NCI-H1092 (cell line): ENCODE measurements at places on chromosomes 16 and 17.

- no peak for DNase-seq
Measured at GRCh38 chr16:51621610-51622009, 470.5 kb upstream of the SALL1 start.

- DNase-seq, result no peak
Measured at GRCh38 chr17:80704381-80704819, 159.8 kb downstream of the RPTOR start.

GRCh38 chr17:71987634-71988033 lies 133.2 kb upstream of the SOX9 start:
- DNase-seq, result no peak

GRCh38 chr16:55494994-55495421 lies 13.9 kb upstream of the LPCAT2 start:
- no peak for DNase-seq

DNA sequence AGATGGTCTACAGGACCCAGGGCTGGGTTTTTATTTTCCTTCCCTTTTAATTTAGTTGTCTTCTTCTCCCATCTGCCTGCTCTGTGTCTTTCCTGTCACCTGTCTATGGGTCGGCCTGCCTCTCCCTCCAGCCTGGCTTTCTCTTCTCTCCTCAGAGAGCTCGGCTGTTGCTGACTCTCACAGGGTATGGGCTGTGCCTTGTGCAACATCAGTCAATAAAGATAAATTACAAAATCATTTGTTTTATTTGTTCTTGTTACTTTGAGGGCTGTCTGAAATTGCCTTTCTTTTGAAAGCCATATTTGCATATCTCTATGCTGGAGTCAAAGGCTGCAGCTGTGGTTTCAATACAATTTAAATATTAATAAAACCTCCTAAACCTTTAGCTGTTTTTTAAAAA lies 15.6 kb downstream of the RND2 start:
- DNase-seq, result no peak

- no peak for DNase-seq
Measured at GRCh38 chr17:27846042-27846655, 45.8 kb upstream of the NOS2 start.

DNA sequence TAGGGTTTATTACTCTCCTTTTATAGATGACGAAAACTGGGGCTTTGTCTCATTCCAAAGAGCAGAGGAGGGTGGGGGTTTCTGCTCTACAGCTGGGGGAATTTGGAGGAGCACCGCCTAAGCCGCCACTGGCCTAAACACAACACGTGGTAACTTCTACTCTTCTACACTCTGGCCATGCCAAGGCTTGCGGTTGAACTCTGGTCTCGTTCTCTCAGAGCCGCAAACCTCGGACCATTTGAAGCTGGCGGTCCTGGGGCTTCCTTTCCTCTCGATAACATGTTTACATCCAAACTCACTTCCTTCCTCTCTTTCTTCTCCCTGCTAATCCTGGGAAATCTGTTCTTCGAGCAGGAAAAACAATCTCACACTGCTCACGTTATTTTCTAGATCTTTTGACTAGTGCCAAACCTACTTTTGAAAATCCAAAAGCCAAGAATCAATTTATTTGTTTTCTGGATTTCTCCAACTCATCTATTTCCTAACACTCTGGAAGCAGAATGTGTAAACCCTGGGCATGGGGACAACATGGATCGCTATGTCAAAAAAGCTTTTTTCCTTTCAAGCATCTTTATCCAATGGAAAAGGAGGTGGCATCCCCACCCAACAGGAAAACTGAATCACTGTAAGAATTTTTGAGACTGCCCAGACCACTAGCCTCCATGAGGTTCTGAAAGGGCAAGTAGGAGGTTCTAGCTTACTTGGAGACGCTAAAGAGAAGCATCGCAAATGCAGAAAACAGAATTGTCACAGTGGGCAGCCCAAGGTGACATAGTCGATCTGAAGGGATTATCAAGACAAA lies 13.6 kb upstream of the EEF2K start:
- DNase-seq, result peak; percentile 23

- DNase-seq, result no peak
Measured at GRCh38 chr17:82690786-82691489, 7.6 kb downstream of the RAB40B start.

- no peak for DNase-seq
Measured at GRCh38 chr17:58303971-58304749, 23.4 kb upstream of the MPO start.

DNA sequence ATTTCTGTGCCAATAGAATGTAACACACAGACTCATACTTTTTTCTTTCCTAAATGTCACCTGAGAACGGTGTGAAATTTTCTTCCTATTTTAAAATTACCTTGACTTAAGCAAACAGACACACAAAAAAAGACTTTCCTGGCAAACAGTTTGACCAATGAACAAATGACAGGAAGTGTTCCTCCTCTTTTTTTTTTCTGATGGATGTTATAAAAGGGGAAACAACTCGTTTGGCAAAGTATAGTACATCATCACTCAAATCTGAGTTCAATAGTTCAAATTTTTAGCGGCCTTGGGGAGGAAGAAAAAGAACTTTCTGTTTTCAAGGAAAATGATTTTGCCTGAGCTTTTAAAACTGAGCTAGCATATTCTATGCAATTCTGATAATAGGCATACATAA lies 19.8 kb downstream of the HS3ST3A1 start:
- no peak for DNase-seq

GRCh38 chr17:41781404-41782110 lies 5.0 kb downstream of the JUP start:
- no peak for DNase-seq

DNA sequence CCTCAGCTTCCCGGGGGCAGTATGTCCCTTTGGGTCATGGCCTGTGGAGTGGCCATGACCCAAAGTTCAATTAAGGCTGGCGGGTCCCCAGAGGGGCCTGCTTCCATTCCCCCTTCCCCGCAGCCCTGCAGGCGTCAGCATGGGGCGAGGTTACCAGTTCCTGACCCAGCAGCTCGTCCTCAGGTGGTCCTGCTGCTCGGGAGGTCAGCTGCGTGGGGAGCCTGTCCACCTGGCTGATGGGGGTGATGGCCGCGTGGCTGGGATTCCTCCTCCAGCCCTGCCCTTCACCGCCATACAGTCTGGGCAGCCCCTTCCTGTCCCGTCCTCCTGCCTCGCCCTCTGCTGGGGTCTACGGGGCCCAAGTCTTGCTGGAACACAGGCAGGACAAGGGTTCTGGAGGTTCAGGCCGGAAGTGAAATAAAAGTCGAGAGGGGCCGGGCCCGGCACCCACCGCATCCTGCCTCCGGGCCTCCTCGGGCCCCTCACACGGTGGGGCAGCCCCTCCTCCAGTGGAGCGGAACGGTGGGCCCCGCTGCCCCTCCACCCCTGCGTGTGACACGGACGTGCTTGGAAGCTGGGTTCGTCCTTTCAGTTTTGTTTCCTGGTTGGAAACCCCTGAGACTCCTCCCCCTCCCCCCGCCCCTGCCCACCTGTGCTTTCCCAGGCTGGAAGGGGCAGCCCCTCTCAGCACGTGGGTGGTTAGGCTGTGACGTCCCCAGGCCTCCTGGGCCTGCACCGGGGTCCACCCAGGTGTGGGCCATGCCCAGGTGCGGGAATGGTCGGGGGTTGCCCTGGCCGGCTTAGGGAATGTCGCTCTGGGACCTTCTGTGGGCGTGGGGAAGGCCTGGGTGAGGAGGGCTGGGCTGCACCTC lies 6.8 kb downstream of the UBALD2 start:
- no peak for DNase-seq

DNA sequence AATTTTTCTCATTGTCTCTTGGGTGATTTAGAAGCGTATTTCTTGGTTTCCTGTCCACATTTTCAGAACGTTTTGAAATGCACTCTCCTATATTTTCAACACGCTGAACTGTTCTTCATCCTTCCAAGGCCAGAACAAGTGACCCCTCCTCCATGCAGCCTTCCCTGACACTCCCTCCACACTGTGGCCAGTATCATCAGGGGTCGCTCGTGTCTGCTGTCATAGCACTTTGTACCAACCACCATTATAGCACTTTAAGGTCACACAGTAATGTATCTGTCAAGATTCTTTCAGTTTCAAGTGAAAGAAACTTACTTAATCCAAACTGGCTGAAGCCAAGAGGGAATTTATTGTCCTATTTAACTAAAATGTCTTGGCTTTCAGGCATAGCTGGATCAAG lies 17.5 kb upstream of the IL21R start:
- no peak for DNase-seq

- no peak for DNase-seq
Measured at GRCh38 chr16:81094771-81095251, 1.4 kb downstream of the GCSH start.

- DNase-seq, result no peak
Measured at GRCh38 chr16:87457061-87457611, 35.7 kb downstream of the ZCCHC14 start.

- DNase-seq, result no peak
Measured at GRCh38 chr16:47069841-47070584, 73.7 kb downstream of the NETO2 start.

DNA sequence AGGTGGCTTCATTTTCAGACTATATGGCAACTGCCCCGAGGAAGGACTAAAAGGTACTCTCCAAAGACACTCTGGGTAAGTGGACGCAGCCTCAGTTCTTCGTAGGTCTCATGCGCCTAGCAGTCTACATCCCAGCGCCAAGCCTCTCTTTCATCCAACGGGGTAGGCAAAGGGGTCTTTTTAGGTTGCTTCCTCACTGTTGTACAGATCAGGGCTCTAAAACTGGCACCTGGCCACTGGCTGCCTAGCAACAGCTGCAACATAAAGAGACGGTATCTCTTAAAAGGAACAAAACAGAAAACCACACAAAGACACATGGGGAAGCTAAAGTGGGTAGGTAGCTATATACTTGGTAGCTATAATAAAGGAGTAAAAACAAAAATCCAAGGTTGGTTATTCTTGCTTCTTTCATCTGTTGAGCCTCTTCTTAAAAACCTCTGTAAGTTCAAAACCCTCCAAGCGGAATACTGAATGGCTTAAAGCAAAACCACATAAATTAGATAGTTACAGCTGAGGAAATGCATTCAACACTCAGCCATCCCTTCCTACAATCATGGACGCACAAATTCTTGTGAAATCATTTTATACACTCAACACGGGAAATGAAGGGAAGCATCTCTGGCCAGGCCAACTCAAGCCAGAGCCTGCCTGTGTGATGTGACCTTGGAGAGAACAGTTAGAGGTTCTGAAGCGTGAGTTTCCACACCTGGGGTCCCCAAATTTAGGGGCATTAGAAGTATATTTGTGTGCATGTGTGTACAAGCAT lies 22.7 kb downstream of the CYTH1 start:
- peak; percentile 81 for DNase-seq

DNA sequence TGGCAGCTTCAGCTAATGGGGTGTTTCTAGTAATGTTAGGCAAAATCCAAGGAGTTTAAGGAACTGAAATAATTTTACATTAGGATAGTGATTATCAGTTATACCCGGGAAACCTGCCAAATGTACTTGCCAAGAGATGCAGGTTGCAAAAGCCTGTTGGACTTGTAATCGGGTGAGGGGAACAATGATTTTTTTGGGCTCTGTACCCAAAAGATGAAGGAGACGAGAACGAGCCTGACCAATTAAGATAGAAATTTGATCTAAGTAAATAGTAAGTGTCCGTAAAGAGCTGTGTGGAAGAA lies 56.3 kb upstream of the ARL4D start:
- DNase-seq, result no peak

DNA sequence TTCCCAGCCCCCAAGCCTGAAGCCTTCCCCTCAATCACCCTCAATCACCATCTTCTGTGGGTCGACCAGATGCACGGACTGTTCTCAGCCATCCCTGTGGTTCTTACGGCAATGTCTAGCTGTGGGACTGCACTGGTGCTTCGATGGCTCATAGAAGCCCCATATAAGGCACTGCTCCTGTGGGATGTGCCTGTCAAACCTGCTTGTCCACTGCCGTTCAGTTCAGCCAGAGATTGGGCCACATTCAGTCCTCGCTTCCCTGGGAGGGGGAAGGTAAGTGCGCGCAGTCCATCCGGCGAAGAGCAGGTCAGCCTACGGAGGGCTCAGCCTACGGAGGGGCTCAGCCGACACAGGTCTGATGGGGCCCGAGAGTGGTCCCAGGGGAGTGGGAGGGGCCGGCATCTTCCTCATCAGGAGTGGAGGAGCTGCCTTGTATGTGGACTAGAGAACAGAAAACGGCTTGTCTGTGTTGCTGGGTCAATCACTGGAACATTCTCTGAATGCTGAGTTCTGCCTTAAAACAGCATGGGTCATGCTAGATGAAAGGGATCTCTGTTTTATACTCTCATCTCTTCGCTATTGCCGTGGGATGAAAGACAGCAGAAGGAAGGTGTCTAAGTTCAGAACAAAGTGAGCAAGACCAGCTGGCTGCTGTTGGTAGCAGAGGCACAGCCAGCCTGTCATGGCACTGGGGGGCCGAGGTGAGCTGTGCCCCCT lies at the start of gene CARD14:
Gene CARD14, plus strand, starts transcription at position 247 of the 717 bp plus-strand sequence. CDS start 11,409 bp downstream, outside the sequence.
- no peak for DNase-seq

DNA sequence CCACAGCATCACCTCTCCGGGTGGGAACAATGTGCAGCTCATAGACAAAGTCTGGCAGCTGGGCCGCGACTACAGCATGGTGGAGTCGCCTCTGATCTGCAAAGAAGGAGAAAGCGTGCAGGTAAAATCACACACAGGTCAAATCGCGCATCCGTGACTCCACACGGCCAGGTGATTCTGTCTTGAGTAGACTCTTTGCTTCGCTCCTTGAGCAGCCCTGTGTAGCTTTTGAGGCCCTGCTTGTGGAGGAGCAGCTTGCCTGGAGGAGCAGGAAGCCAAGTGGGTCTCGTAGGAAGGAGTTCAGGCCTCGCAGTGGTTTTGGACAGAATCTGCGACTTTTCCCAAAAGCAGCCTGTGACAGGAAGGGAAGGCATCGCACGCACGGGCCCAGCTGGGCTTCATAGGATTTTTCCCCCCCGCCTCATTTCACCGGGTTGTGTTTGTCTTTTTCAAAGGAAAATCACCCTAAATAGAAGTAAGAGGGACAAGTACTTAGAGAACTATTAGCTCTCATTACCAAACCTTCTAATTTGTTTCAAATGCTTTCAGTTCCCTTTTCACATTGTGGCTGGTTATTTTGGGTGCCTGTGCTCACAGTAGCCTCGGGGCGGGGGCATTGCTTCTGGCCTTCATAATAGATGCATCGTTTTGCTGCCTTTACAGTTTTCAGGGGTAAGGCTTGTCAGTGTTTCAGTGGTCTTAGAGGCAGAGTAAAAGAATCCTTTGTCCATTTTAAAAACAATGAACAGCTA lies 71.5 kb downstream of the SEC14L1 start:
- DNase-seq, result no peak

DNA sequence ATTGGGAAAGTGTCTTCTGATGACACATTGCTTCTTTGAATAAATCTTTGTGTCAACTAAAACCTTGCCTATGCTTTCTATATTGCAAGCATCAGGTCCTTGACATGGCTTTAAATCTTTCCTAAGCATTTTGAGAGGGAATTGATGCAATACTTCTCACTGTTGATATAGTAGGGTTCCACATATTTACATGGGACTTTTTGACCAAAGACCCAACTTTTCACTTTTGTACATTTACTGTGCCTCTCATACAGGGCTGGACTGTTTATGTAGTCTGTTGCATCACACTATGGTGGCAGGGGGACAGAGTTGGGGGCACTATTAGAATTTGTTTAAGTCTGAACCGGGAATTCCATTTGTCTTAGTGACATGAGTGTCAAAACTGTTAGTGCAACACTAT lies 308.5 kb upstream of the TBX2 start:
- no peak for DNase-seq

- no peak for DNase-seq
Measured at GRCh38 chr17:62780951-62781350, 27.2 kb downstream of the MARCHF10 start.
